NCI-H1092 (cell line): ENCODE measurements at places on chromosomes 16 and 17.

GRCh38 chr16:27728691-27729090 lies 178.7 kb downstream of the KATNIP start:
- DNase-seq = no peak

DNA sequence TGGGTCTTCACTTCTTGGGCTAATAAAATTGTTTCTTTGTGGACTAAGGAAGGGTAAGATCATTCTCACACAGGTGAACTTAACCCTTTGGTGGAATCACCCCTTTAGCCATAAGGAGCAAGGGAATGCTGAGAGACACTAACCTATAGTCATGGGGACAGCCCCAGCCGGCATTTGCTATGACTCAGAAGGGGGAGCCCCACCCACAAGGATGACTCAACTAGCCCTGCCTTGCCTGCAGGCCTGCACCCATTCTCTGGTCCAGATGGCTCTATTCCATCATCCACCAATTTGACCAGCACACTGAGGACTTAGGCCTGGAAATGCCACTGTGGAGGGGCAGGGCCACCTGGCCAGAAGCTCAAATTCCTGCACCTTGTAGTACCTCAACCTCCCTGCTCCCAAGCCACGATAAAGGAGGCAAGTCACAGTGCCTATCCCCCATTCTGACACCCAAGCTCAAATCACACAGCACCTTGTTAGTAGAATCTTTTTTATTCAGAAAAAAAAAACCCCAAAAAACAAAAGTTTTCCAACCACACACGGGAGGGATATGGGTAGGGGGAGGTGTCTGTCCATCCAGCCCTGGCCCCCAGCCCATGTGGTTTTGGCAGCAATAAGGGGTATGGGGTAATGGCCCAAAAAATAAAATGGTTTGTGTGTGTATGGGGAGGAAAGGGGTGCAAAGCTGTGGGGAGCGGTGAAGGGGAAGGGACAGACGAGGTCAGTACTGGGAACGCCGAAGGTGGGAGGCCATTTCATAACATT lies 3.0 kb downstream of the PFN1 start:
- DNase-seq = no peak

DNA sequence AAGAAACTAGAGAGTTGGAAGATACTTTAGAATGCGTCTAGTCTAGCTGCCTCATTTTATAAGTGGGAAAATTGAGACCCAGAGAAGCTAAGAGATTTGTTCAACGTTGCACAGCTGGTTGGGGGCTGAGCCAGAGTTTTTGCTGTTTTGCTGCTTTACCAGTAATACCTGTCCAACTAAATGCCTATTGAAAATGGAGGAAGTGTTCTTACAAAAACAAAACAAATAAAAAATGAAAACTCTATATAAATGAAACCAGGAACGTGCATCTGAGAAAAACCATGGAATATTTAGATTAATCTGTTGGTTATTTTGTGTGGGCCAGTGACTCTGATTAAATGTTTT lies 13.8 kb downstream of the NLK start:
- DNase-seq = no peak

GRCh38 chr17:56807723-56808122 lies 26.0 kb downstream of the C17orf67 start:
- DNase-seq = no peak

DNA sequence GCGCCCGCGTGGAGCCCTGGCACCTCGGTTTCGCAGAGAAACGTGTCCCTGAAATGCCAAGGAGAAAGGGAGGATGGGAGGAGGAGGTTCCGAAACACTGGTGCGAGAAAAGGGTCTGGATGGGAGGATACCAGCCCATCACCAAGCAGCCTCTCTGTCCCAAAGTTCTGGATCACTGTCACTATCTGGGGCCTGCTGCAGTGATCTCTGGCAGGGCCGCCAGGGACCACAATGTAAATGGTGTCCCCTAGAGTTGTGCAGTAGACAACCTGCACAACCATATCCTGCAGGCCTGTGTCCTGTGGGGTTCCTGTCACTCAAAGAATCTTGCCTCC lies 229.3 kb downstream of the C16orf78 start:
- no peak for DNase-seq
